Suppressor macrophage treated with lipopolysaccharide for 4 hours (primary cell): ENCODE measurements at places on chromosomes 3 and 15.

DNA sequence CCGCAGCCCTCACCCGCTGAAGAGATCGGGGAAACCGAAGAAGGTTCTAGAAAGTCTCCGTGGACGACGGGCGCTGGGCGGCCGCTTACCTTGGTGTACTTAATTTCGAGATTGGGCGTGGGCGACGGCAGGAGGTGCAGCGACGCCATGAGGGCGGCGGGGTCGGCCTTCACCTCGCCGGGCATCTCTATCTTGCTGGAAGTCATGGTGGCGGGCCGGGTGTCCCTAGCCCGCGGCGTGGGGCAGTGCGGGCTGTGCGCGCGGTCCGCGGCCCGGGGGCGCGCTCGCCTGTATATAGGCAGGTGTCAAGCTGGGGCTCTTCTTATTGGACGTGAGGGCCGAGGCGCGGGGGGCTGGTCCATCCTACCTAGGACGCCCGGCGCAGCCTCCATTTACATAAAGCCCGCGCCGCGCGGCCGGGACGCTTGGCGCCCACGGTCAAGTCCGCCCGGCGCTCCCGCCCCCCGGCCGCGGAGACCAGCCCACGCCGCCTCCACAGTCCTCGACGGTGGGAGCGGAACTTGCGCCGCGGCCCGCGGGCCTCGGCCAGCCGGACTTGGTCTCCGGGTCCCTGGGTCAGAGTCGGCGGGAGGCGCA, at the start of gene ALDH1A2:
TSS of gene ALDH1A2 (minus strand) at position 267 of the 597 bp plus-strand sequence. CDS start at position 206, 61 bp downstream.
- peak; percentile 29 for DNase-seq

DNA sequence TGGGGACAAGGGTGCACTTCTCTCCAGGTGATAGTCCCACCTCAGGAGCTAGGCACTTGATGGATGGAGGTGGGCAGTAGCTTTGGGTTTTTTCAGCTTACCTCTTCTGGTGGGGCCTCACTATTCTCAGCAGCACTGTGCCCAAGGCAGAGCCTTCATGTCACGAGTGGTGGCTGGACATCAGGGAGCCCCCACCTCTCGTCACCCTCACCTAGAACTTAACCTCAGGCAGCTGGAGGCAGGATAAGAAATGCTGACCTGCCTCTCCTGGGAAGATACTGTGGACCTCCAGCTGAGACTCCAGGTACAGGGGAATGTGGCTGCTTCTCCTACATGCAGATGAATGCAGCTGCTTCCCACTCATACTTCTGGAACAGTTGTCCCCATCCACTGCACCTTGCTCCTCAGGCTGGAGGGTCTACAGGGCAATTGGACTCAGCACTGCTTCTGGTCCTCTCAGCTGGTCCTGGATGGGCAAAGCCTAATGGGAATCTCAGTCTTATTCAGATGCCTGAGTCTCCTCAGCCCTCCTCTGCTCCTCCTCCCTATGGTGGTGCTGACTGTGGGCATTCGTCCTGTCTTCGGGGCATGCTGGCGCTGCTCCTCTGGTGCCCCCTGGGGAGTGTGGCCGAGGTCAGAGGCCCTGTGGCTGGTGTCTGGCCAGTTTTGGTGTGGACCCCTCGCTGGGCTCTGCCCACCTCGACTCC, 129.9 kb downstream of the KLF13 start:
- DNase-seq = no peak

- no peak for DNase-seq
Observed at GRCh38 chr3:74510261-74510818, 104.1 kb downstream of the CNTN3 start.

GRCh38 chr15:28002136-28002861, 96.8 kb downstream of the OCA2 start:
- DNase-seq = no peak

DNA sequence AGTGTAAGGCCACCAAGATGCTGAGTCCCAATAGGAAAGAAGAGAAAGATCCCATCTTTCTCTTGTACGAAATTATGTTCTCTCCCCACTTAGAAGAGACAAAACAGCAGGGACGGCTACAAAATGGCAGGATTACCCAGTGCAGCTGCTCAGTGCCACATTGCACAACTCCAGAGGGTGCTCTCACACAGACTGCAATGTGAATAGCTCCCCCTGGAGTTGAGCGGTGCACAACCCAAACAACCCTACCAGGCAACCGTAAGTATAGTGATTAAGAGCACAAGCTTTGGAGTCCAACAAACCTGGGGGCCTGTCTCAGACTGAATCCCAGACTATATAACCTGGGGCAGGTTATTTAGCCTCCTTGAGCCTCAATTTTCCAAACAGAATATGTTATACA, 3.1 kb upstream of the BHLHE40 start:
- DNase-seq = peak; percentile 84

DNA sequence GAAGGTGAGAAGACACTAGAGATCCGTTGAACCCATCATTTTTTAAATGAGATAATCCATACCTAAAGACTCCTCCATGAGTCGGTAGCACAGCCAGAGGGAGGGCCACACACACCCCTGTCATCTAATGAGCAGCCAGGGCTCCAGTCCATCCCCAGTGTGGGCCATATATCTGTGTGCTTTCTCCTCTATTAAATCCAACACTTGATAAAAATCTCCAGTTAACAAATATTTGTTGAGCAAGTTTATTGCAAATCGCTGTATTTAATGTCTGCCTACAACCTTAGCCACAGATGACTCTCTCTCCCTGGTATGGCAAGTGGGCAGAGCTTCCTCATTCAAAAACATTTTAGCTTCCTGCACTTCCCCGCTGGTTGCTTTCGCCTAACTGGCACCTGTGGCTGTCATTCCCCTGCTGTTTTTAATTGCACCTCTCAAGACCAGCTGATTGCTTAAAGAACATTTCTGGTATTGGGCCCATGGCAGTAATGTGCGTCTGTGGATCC, 82.8 kb downstream of the SMAD3 start:
- DNase-seq = peak; percentile 79

DNA sequence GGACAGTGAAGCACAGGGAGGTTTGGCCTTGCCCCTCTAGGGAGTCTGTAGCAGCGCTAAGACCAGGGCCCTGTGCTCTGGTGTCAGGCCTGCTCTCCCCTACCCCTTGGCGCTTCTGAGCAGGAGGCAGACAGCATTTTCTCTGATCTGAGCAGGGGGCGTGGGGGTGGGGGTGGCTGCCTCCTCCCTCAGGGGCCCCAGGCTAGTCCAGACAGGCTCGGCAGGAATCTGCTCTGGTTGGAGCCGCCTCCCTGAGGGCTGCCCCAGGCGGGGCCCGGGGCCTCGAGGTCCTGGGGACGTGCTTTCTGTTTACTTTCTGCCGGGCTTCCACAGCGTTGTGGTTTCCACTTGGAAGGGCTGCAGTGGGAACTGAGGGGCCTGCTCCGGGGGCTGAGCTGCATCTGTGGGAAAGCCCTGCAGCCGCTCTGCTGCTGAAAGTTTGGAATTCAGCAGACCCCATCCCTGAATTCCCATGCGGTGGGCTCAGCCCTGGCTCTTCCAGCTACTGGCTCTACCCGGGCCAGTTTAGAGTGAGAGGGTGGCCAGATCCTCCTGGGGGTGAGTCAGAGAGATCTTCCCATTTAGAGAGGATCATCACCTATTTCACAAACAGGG, 105.4 kb downstream of the LINGO1 start:
- DNase-seq = no peak

DNA sequence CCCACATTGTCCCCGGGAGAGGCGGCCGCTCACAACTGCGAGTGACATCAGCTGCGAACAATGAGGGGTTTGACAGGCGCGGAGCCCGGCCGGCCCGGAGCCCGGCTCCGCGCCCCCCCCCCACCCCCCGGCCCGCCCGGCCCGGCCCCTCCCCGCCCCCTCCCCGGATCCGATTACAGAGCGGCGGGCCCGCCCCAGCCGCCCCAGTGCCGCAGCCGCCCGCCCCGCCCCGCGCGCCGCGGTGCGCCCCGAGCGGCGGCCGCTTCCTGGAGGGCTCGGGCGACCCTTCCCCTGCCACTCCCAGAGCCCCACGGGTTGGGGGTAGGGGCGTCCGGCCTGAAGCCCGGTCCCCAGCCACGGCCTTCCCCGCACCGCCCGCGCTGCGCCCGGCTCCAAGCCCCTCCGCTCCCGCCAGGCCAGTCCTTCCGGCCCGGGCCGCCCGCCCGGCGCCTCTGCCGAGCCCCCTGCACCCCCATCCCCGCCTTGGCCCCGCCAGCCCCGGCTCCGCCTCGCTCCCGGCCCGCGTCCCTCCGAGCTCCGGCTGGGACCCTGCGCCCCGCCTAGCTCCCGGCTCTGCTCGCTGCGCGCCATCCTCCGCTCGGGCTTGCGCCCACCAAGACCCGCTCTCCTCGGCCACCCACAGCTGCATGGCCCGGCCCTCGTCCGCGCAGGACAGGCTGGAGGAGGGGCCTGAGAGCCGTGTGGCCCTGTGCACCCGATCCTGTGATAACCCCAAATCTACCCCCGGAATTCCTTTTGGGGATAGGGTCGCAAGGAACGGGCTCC, at the start of gene PCBP4:
TSS of gene PCBP4 (minus strand) at position 71 of the 786 bp plus-strand sequence. CDS start 6,214 bp downstream, outside the sequence.
- peak; percentile 10 for DNase-seq

- no peak for DNase-seq
Observed at GRCh38 chr3:10542518-10542917, 37.1 kb upstream of the ATP2B2 start.

- no peak for DNase-seq
Observed at GRCh38 chr3:11706604-11707003, 62.9 kb upstream of the VGLL4 start.

- DNase-seq = no peak
Observed at GRCh38 chr3:177234121-177234520, 36.8 kb upstream of the TBL1XR1 start.

GRCh38 chr3:11245276-11245675, 26.9 kb upstream of the ATG7 start:
- no peak for DNase-seq

DNA sequence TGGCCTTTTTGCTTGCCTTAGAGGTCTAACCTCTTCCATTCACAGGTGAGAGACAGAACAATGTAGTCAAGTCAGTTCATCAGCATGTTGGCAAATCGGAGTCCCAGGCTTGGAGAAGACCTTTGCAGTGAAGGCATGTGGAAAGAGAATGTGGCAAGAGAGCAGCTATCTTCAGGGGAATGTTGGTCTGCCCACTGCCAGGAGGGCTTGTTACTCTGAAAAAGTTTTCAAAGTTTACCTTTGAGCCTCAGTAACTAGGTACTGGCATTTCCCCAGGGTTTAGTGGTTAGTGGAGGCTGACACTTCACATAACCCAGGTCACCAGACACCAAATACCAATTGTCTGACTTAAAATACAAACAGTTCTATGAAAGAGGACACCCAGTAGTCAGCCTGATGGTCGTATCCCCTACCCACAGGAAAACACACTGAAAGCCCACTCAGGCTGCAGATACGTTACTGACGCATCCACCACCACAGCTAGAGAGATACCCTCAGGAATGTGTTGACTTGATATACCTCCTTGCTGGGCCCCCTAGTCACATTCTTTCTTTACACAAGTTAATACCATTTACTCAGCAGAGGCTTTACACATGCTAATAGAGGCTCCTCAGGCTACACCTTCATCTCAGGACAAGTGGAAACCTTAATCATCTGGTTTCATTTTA, 9.7 kb upstream of the ARID3B start:
- no peak for DNase-seq

DNA sequence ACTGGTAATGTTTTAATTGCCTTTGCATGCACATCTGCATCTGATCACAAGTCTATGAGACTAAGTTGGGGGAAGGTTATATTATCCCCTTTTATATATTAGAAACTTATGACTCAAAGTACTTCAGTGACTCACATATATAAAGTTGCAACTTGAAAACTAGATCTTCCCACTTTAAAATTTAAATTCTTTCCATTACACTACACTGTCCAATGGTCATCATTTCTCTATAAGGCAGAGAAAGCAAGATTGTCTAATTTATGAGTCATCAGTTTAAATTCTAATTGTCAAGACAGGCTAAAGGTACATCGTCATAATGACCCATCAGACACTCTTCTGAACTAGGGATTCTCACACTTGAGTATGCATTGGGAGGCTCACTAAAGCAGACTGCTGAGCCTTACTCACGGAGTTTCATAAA, 37.9 kb downstream of the CPA3 start:
- no peak for DNase-seq

GRCh38 chr15:68411343-68411675, 20.7 kb downstream of the ITGA11 start:
- DNase-seq = no peak

GRCh38 chr15:55283379-55284147, 6.0 kb downstream of the RAB27A start:
- no peak for DNase-seq

- DNase-seq = no peak
Observed at GRCh38 chr15:25736461-25736860, 126.7 kb downstream of the ATP10A start.

DNA sequence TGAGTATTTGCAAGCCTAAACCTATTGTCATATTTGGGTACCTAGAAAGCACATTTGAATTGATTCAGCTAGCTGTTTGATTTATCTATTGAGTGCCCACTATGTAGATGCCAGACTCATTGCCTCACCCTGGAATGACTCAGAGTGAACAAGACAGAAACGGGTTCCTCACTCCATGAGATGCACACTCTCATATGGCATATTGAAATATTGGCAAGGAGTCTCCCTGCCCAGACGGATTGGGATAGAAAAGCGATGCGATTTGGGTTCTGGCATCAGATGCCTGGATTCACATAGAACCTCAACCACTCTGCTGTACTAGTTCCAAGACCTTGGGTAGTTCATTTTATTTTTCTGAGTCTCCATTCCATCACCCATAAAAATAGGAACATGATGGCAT, 22.5 kb downstream of the LRRN1 start:
- DNase-seq = no peak

GRCh38 chr3:173814809-173815208, 417.3 kb downstream of the NLGN1 start:
- DNase-seq = no peak

- no peak for DNase-seq
Observed at GRCh38 chr3:135991621-135992020, 26.1 kb downstream of the PPP2R3A start.

GRCh38 chr15:75945953-75946352, 42.3 kb downstream of the FBXO22 start:
- peak; percentile 73 for DNase-seq

- DNase-seq = no peak
Observed at GRCh38 chr15:64746921-64747320, 28.5 kb downstream of the RBPMS2 start.

- DNase-seq = no peak
Observed at GRCh38 chr3:17745301-17745700, 2.9 kb upstream of the TBC1D5 start.

DNA sequence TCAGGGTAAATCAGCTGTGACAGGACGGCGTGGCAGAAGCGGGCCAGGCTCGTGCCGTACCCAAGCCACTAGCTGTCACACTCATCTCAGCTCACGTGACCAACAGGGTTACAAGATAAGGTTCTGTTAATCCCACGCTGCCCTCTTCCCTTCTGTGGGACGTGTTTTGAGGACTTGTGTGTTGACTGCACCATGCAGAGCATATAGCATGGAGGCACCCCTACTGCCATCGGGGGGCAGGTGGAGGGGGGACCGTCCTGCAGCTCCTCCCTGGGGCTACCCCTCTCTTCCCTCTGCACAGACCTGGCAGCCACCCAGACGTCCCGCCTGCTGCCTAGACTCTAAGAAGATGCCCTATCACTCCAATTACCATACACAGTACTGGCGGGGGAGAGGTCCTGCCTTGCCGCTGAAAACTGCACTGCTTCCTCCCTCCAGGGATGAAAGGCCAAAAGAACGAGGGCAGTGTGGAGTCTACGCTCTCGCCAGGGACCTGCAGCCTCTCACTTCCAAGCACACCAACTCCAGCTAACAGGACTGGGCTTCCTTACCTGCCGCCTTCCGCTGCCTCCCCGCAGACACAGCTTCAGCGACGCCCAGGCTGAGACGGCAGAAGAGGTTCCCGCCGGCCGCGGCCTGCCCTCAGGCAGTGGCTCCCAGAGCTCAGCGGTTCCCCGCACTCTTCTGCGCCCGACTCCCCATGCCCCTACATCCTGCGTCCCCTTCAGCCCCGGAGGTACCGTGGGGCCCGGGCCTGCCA, at the start of gene TNK2:
TSS of gene TNK2 (minus strand) at position 618 of the 760 bp plus-strand sequence. CDS start 19,963 bp downstream, outside the sequence.
- peak; percentile 80 for DNase-seq

- DNase-seq = no peak
Observed at GRCh38 chr3:141828890-141829289, 47.6 kb upstream of the ATP1B3 start.
